GM23338 (cell line): ENCODE measurements at places on chromosomes 11 and 22.

GRCh38 chr11:61516191-61516590 is 7.6 kb downstream of the LRRC10B start:
- peak; percentile 92 for DNase-seq

DNA sequence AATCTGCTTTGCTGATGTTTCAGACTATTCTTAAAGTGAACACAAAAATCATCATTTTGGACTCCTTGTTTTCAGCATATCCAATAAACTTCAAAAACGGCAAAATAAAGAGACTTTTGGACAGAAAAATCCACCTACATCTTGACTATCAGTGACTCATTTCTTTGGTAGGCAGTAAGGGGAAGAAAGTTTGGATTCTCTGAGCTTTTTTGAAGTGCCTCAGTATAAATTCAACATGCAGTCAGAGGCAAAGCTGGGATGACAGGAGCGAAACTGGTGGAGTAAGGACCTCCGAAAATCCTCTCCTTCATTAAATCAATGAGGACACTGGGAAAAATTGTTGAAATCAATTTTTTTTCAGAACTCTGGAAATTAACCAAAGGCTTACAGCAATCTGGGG is 29.7 kb downstream of the EFCAB6 start:
- DNase-seq: no peak

- no peak for DNase-seq
These were observed 43.4 kb downstream of the MCM5 start for GRCh38 chr22:35443338-35443737.

GRCh38 chr11:59216641-59217564 is 4.2 kb upstream of the MPEG1 start:
- no peak for DNase-seq

- DNase-seq: no peak
These were observed 26.0 kb downstream of the PARVG start for GRCh38 chr22:44206696-44207095.

- no peak for DNase-seq
These were observed 43.7 kb downstream of the BSX start for GRCh38 chr11:122937983-122938382.

GRCh38 chr11:96259134-96259830 is 83.7 kb downstream of the MAML2 start:
- no peak for DNase-seq

GRCh38 chr11:69489031-69489745 is 7.7 kb downstream of the LINC01488 start:
- no peak for DNase-seq

DNA sequence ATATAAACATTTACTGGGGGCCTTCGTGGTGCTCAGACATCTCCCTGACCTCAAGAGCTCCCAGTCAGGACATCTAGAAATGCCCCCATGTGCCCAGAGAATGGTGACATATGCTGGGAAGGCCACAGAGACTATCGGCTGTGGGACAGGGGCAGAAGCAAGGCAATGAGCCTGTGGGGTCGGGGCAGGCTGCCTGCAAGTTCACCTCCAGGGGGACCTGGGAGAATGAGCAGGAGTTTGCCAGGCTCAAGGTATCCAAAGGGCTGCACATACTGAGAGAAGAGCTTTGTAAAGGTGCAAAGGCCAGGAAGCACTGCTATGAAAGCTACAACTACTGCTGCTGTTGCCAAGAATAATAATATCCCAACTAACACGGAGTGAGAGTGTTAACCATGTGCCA is 233.9 kb downstream of the TENM4 start:
- DNase-seq: peak; percentile 50
